ENCODE measurements at places on chromosomes 2 and 18.
A peak's percentile ranks its signal among the peaks of the same experiment; 100 is the strongest.

DNA sequence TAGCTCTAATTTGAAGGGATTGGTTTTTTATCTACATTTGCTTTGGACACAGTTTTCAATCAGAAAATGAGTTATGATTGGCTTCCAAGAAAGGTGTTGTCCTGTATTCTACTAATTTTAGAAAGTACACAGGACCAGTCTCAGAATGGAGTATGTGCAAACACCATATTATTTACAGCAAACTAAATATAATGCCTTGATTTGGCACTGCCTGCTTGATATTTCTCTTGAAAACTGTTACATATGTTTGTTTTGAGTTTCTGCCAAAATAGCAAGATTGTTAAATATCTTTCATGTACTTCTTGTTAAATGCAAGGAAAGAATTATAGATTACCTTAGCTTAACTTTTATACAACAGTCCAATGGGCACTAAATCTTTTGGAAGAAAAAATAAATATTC lies 694.9 kb downstream of the KCNJ3 start:
- DNase-seq, result no peak

DNA sequence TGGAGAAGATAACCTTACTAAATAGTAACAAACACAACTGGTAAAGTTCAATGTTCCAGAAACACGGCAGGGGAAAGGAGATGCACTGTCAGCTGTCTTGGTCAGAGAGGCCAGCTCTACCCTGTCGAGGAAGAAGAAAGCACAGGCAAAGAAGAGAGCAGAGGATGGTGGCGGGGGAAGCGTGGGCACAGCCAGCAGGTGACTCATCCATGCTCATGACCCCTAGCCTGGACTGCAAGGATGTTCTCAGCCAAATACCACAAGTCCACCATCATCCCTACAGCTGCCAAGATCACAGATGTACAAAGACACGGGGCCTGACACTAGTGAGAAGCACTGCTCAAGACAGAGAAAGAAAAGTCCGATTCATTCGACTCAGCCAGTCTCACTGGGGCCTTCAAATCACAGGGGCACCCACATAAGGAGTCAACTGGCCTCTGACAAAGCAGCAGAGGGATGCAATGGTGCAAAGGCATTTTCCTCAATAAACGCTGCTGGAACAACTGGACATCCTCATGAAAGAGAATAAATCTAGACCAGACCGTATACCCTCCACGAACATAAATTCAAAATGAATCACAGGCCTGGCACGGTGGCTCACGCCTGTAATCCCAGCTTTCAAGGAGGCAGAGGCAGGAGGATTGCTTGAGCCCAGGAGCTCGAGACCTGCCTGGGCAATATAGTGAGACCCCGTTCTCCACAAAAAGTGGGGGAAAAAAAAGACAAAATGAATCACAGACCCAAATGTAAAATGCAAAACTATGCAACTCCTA lies 5.6 kb downstream of the DTYMK start:
- peak; percentile 98 for DNase-seq

GRCh38 chr2:138012082-138012481 lies 47.8 kb downstream of the HNMT start:
- no peak for DNase-seq

DNA sequence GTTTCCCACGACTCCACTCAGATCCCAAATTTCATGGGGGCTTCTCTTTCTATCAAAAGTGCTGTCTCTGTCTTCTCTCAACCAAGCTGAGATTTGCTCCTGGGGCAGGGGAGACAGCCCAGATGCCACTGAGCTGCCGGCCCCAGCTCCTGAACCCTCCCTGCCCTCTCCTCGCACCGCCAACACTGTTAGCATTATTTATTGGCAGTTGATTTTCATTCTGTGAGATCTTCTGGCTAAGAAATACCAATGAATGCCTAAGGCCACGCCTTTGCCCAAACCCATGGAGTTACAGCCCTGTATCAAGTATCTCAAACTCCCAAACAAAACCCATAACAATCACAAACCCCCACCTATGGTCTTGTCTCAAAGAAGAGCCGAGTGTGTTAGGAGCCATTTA lies 153.0 kb upstream of the TWIST2 start:
- no peak for DNase-seq

DNA sequence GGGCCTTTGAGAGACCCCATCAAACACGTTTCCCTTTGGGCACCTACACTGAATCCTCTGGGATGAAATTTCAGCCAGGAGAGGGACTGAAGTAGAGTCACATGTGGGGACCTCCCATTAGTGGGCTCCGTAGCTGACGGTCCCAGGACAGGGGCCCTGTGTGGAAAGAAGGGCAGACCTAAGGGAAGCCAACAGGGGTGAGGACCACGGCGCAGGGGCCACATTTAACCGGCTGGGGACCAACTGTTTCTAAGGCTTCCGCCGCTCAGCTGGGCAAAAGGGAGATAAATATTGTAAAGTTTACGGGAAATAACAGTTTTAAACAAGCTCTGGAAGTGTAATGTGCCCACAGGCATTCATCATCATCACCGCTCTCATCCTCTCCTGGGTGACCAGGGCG lies 42.7 kb downstream of the RRM2 start:
- DNase-seq, result no peak

GRCh38 chr2:177245010-177245422 lies 19.5 kb downstream of the NFE2L2 start:
- peak; percentile 94 for DNase-seq

- peak; percentile 82 for DNase-seq
These were observed 45.9 kb downstream of the IL1R2 start for GRCh38 chr2:102037681-102038080.

- no peak for DNase-seq
These were observed 84.4 kb downstream of the TGOLN2 start for GRCh38 chr2:85243101-85244072.

GRCh38 chr2:127874378-127875269 lies 11.1 kb downstream of the AMMECR1L start:
- DNase-seq, result no peak

GRCh38 chr2:152894051-152894450 lies 175.6 kb downstream of the ARL6IP6 start:
- DNase-seq, result no peak

GRCh38 chr2:11568436-11568835 lies 34.6 kb downstream of the GREB1 start:
- DNase-seq, result no peak

GRCh38 chr2:70103531-70104061 lies 16.3 kb downstream of the PCBP1 start:
- DNase-seq, result peak; percentile 6

Data from EH (cell line).